ENCODE measurements at places on chromosomes 13 and 19.

DNA sequence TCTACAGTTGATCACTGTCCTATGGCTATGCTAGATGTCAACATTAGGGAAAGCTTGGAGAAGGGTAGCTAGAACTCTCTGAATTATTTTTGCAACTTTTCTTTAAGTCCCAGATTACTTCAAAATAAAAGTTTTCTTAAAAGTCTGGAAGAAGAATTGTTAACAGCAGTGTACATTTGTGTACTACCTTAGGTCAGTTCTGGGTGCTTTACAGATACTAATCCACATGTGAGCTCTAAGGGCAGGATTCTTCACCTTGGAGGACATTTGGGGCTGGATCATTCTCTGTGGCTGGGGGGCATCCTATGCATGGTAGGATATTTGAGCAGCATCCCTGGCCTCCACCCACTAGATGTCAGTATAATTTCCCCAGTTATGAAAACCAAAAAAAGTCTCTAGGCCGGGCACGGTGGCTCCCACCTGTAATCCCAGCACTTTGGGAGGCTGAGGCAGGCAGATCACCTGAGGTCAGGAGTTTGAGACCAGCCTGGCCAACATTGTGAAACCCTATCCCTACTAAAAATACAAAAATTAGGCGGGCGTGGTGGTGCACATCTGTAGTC is 2.8 kb downstream of the BRME1 start:
- DNase-seq, result no peak

DNA sequence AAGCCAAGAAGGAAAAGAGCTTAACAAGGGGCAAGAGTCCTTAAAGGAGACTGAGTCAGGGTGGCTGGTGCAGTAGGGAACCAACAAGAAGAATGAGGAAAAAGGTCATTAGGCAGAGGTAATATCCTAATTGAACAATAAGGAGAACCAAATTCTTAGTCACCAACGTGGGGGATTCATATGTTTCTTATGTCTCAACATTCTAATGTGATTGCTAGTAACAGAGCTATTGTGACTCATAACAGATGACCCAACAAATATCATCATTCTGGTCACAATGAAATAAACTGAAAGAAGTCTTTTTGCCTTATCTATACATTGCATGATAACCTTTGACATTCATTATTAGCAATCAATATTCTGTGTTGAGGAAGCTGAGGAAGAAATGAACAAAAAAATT is 101.6 kb downstream of the RAP2A start:
- DNase-seq, result no peak

DNA sequence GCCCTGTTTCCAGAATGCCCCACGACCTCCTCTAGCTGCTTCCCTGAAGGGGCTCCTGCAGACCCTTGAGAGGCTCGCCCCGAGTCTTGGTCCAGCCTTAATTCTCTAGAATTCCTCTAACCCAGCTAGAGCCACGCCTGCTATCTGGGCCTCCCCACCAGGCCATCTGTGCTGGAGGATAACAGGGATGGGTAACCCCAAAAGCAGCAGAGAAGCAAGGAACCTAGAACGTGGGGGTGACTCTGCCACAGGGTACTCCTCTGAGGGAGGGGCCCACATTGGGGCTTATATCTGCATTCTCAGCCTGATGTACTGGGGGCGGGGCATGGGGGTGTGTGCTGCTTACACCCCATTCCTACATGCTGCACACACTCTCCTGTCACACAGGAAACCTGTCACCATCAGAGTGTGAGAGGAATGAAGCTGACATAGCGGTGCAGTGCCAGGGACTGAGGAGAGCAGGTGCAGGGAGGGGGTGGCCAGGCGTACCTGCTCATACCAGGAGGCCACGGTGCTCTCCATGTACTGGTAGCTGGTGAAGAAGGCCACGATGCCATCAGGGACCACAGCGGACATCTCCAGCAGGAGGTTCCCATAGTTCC is 13.8 kb downstream of the KLC3 start:
- DNase-seq, result no peak

GRCh38 chr13:49828453-49828852 is 36.0 kb upstream of the KPNA3 start:
- peak; percentile 49 for DNase-seq

DNA sequence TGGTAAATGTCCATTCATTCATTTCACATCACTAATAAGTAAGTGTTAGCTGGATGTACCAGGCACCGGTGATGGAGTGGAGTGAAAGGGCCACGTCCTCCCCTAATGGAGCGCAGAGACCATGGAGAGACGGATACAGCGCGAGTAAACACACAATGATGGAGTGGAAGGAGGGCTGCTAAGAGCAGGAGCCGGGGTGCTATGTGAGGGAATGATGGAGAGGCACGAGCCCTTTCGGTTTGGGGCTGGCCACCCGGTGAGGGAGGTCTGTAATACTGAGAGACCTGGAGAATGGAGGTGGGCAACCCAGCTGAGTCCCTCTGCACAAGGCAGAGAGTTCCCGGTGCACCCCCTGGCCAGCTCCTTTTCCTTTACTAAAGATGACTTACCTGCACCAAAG is 53.7 kb downstream of the PEPD start:
- no peak for DNase-seq

DNA sequence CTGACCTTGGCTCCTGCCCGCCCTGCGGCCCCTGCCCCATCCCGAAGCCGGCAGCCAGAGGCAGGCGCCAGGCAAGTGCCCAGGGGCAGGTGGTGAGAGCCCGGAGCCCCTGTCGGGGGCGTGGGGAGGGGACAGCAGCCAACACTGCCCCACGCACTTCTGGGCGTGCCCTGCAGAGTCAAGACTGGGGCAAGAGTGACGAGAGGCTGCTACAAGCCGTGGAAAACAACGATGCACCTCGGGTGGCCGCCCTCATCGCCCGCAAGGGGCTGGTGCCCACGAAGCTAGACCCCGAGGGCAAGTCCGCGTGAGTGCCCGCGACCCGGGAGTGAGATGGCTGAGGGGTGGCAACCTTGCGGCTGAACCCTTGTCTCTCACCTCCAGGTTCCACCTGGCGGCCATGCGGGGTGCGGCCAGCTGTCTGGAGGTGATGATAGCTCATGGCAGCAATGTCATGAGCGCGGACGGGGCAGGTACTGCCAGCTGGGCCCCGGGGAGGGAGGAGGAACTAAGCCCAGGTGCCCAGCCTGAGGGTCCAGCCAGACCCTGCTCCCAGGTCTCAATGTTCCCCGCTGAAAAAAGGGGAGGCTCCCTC is 17.3 kb downstream of the ANKRD24 start:
- no peak for DNase-seq

- DNase-seq, result peak; percentile 56
These were observed 12.8 kb downstream of the FUT6 start for GRCh38 chr19:5826531-5827341.

GRCh38 chr19:15021286-15022007 is 27.8 kb upstream of the CASP14 start:
- no peak for DNase-seq

DNA sequence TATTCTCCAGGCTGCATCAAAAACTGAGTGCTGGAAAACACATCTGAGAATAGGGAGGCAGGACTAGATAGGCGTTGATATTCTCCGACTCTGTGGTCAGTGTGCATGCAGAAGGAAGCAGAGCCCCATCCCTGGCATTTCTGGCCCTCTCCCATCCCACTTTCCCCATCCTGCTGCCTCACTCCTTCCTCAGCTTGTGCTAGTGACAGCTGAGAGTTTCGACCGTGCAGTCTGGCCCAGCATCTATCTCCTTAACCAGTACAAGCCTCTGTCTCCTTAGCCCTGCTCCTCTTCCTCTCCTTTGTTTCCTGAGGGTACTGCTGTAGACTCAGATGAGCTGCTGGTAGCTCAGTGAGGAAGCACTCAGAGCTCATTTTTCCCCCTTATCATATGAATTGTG is 163.2 kb downstream of the SUCLA2 start:
- no peak for DNase-seq

DNA sequence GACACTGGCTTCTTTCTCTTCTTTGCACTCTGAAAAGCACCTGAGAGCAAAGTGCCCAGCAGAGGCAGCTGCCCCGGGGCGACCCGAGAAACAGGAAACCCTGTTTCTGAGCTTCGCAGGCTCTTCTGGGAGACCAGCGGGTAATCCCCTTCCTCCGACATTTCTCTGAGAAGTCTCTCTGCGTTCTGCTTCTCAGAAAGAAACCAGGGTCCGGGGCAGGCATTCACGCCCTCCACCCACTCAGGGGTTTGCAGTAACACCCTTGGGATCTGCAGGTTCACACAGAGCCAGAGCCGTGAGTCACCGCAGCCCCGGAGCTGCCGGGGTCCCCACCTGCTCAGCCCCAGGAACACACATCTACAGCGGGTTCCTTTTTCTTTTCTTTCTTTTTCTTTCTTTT is 86.0 kb downstream of the GADD45B start:
- DNase-seq, result no peak

DNA sequence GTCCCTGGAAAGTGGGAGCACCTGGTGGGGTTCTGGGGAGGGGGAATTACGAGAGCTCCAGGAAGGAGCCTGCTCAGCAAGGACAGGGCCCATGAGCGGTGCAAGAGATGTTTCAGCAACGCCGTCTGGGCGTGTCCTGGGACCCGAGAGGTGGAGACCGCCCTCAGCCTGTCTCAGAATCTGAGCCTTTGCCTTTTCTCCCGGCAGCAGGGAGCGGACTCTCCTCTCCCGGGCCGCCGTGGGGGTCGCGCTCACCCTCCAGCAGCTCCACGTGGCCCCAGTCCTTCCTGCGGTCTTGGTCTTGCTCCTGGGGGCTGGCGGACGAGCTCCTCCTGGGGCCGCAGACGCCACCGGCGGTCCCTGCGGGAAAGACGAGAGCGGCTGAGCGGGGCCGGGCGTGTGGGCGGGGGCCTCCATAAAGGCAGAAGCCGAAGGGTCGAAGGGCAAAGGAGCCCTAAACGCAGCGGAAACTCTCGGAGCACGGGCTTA is 714 bp downstream of the POLRMT start:
- DNase-seq, result no peak

DNA sequence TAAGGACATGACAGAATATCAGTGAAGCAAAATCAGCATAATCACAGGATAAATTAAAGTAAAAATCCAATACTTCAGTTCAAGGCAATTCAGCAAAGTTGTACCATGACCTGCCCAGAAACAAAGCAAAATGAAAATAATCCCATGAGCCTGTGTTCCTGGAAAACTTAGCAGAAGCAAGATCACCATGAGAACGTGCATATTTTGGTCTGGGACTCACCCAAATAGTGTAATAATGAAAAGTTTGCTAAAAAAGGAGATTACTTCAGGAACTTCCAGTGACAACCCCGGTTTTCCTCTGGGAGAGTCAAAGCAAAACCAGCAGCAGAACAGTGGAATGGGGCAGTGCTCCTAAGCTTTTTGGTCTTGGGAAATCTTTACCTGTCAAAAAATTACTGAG is 14.9 kb upstream of the RPL21 start:
- no peak for DNase-seq

- DNase-seq, result no peak
These were observed 5.1 kb upstream of the SYCN start for GRCh38 chr19:39209196-39209595.

DNA sequence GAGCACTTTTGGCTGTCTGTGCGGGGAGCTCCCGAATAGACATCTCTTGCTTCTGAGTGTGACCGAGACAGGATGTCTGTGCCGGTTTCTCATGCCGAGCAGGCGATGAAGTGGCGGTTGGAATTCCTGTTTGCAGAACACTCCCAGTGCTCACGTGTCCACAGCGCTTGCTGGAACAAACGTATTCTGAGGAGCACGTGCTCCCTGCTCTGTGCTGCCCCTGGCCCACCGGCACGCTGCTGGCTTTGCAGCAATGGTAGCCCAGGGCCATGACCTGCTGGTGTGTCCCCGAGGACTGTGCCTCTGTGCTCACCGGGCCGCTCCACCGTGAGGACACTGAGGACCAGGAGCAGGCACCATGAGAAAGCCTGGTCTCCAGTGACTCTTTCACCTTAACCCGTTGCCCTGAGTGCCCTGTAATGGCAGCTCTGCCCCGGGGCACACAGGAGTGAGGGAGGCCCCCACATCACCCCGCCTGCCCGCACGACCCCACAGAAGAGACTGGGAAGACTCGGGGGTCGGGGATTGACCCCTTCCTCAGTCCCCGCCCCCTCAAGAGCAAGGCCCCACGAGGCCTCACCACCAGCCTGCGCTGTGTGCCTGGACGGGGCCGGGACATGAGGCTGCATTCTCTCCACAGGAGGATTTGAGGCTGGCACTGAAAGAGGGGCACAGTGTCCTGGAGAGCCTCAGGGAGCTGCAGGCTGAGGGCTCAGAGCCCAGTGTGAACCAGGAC is 40.0 kb upstream of the F7 start:
- no peak for DNase-seq

DNA sequence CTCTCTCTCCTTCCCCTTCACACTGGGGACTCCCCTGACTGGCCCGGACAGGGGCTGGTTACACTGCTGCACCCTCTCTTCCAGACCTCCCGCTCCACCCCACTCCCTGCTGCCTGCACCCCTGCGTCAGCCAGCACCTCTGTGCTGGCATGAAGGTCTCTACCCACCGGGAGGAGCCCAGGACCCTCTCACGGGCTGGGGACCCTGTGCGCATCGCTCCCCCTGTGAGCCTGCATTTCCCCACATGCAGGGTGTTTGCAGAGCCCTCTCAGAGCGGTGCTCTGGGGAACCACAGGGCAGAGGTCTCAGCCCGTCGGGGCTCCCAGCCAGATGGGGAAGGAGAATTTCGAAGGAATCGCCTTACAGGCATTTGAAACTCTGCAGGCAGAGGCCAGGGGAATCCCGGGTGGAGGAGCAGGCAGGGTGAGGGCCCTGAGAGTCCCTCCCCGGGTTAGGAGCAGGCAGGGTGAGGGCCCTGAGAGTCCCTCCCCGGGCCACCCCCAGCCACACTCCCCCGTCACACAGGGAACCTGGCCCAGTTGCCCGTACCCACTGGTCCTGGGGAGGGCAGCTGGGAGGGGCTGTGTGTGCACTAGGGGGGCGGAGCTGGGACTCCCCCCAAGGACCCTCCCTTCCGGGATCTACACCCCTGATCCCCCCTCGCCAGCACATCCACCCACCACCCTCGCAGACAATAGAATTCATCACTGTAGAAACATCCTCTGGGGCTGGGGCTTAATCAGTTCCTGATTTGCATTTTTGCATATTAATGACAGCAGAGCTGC is 16.3 kb upstream of the TCF3 start:
- DNase-seq, result peak; percentile 21

DNA sequence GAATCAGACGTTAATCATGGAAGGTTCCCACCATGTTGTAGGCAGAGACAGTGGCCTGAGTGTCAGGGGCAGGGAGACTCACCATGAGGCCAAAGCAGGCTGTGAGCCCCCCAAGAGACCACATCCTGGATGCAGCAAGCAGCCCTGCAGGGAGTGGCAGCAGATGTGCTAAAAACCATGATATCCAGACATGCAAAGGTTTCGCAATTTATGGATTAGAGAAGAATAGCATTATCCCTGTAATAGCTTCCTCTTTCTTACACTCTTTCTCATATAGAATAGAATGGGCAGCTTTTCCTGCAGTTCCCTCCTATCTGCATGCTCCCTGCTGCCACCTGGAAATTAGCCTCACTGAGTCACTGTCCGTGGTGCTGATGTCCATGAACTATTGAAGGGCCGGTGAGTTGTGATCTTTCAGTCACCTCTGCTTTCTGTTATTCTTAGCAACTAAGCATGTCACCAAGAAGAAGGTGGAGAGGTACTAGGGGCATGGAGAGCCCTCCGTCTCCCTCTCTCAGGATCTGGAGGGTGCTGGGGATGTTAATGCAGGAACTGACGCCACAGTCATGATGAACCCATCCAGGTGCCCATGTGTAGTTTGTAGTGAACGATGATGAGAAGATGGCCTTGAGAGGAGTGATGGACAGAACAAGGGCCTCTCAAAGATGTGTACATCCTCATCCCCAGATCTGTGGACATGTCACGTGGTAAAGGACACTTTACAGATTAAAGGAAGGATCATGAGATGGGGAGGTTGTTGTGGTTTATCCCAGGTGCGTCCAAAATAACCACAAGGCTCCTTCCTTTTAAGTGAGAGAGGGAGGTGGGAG is 9.9 kb downstream of the CEACAM4 start:
- DNase-seq, result peak; percentile 19

Measured in PC-9 (cell line).